Omental fat pad (tissue), 4 donors: ENCODE measurements at places on chromosomes 3 and 15.
A peak's percentile ranks its signal among the peaks of the same experiment; 100 is the strongest.

- peak; percentile 97 for DNase-seq
Measured at GRCh38 chr3:183884427-183885296, at the start of gene PARL. TSS of gene PARL (minus strand) at chr3:183884880. CDS start at chr3:183884846, 34 bp downstream.

DNA sequence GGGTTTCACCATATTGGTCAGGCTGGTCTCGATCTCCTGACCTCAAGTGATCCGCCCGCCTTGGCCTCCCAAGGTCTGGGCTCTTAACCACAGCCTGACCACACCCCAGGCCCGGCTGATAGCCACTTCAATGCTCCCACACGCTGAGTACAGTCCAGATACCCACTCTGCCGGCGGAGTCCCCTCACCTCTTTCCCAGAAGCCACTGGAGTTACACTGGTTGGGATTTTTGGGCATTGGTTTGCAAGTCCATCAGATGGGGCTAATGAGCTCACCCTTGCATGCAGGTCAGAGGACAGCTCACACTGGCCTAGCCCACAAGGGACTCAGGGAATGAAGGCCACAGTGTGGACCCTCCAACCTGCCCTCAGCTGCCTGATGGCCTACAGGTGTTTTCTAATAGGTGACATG, 60.1 kb downstream of the IQSEC1 start:
- DNase-seq: no peak

DNA sequence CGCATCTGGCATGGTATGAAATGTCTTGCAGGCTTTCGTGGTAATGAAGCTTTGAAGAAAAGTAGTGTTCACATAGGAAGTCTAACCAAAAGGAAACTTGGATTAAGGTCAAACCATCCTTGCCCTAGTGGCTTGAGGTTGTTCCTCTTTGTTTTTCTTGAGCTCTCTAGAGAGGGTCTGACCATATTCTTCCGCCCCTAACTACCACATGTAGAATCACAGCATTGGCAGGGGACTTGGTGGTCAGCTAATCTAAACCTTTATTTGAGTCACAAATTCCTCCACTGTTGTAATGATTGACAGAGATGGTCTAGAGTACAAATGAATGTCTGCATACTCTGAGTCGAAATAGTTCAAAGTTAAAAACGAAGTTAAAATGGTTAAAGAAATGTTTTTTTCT, 39.1 kb upstream of the PHLDB2 start:
- DNase-seq: no peak

GRCh38 chr15:77722759-77723460, 90.2 kb upstream of the LINGO1 start:
- DNase-seq: no peak
